Stimulated activated CD4-positive, alpha-beta T cell treated with anti-CD3 and anti-CD28 coated beads, TNF-alpha, amount 100 ng/mL, for 24 hours (primary cell): ENCODE measurements at places on chromosomes 7 and 10.

- no peak for DNase-seq
Measured at GRCh38 chr10:50416181-50416824, 165.0 kb upstream of the ASAH2 start.

GRCh38 chr10:97381626-97382025 is 19.5 kb downstream of the RRP12 start:
- DNase-seq, result no peak

DNA sequence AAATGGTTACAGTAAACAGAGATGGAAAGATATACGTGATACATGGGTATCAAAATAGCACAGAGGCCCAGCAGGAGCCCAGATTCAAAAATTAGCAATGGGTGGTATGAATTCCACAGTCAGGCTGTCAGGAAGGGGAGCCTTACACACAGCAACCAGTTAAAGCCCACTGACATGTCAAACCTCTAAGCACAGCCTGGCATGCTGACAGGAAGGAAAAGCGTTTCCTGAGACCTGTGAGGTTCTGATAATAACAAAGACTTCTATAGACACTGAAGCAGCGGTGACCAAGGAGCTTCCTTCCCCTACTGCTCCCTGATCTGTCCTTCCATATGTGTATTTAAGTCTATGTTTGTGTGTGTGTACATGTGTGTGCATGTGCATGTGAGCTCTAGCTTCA is 89.9 kb downstream of the PHYHIPL start:
- no peak for DNase-seq

- DNase-seq, result no peak
Measured at GRCh38 chr10:43691485-43691884, 42.8 kb upstream of the ZNF32 start.

DNA sequence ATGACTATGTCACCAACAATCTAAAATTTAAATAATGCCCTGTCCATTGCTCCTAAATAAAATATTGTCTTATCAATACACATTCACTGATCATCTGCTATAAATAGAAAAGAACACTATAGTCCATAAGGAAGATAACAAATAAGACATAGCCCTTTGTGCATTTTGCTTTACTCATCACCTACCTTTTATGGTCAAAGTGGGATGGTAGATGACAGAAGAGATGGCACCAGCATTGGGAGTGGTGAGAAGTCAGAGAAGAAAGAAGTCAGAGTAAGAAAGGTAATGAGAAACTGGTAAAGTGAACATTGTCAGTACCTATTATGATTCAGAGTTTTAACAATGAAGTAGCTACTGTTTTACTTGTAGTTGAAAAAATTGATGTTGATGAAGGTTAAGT is 31.1 kb downstream of the SEMA3E start:
- DNase-seq, result no peak

DNA sequence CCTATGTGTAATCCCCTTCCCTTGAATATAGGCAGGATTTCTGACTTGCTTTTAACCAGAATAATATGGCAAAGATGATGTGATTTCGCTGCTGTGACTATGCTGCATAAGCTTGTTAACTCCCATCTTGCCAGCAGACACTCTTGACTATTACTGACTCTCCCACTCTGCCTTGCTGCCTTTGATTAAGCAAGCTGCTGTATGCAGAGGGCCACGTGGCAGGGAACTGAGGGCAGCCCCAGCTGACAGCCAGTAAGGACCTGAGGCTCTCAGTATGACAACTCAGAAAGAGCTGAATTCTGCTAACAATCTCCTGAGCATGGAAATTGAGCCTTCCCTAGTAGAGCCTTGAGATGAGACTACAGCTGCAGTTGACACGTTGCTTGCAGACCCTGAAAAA is 279.4 kb upstream of the CACNA2D1 start:
- no peak for DNase-seq

GRCh38 chr10:72009425-72010081 is 45.4 kb downstream of the CHST3 start:
- no peak for DNase-seq

- DNase-seq, result no peak
Measured at GRCh38 chr10:118590334-118590733, 5.1 kb downstream of the PRLHR start.

- no peak for DNase-seq
Measured at GRCh38 chr10:132395704-132396493, 1.1 kb upstream of the PWWP2B start.

DNA sequence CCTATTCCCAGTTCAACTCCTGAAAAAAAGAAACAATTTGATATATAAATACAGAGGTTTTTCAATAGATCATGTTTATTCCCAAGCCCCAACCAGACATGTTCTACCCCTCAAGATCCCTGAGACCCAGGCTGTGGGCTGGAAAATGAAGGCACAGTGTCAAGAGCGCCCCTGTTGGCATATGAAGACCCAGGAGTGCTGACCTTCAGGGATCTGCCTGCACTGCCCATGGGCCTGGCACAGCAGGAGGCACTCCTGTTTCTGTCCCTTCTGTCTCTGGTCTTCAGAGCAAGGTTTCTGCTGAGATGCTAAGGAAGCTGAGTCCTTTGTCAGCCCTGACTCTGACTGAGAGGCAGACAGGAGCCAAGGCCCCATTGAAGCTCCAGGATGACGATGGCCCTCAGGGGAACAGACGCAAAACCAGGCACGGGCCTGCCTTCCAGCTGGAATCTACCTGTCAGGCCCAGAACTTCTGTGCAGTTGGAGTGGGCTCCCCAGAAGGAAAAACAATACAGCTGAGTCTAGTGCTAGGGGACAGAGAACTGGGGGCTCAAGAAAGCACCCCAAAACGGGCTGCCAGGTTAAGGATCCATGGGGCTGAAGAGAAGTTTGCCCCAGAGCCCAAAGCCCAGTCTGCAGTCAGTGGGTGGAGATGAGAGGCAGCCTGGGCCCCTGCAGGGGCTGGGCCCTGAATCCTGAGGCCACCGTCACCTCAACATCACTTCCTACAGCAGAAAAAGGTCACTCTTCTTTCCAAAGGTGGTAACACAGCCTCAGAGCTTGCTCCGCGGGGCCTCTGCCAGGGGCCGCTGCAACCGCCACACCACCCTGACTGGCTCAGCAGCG is 6.7 kb upstream of the AIFM2 start:
- no peak for DNase-seq

- no peak for DNase-seq
Measured at GRCh38 chr10:7312488-7312857, 98.4 kb downstream of the SFMBT2 start.

- no peak for DNase-seq
Measured at GRCh38 chr7:75796420-75796819, 17.2 kb downstream of the CCL24 start.

- DNase-seq, result no peak
Measured at GRCh38 chr10:21238717-21239116, 286.8 kb downstream of the SKIDA1 start.

DNA sequence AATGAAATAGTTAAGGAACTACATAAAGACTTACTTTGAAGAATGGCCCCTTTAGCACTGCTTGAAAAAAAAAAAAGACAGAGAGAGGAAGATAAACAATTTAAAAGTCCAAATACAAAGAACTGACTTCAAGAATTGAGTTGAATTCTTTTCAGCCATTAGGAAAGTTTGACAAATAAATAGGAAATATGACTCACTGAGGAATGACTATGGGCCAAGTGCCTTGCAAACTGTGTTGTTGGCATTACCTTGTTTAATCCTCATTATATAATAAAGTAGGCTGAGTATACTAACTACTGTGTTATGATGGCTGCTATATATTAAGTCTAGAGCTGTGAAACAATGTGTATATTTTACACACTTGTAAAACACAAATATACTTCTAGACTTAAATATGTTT is 151.1 kb downstream of the ELMO1 start:
- no peak for DNase-seq

DNA sequence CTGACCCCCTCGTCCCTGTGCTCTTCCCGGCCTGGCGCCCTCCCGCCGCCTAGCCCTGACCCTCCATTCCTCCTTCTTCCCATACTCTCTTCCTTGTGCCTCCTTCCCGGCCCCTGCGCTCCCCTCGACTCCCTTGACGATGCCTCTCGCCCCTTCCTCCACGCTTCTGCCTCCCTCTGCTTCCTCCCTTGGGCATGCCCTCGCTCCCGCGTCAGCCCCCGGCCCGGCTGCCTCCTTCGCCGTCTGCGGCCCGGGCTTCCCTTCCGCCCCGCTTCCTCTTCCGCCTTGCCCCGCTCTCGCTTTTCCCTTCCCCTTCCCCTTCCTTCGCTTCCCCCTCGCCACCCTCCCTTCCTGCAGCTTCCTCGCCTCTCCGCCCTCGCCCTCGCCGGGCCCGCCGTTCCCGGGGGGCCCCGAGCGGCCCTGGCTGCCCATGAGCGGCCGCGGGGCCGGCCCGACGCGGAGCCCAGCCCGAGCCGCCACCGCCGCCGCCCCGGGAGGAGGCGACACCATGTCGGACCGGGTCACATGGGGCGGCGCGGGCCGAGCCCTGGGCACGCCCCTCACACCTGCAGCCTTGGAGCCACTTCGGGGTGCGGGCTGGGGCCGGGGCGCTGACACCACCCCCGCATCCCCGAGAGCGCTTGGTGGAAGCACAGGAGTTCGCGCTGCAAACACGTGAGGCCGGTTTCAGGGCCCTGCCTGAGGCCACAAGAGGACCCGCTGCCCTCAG is at the start of gene FBXW4:
Gene FBXW4 (minus strand): TSS at position 497 of the 730 bp plus-strand sequence. CDS start 65 bp downstream, at position 432.
- peak; percentile 55 for DNase-seq

GRCh38 chr10:52785418-52785817 is 12.8 kb upstream of the MBL2 start:
- DNase-seq, result no peak

- DNase-seq, result no peak
Measured at GRCh38 chr10:125722811-125723210, 3.3 kb downstream of the EDRF1 start.

DNA sequence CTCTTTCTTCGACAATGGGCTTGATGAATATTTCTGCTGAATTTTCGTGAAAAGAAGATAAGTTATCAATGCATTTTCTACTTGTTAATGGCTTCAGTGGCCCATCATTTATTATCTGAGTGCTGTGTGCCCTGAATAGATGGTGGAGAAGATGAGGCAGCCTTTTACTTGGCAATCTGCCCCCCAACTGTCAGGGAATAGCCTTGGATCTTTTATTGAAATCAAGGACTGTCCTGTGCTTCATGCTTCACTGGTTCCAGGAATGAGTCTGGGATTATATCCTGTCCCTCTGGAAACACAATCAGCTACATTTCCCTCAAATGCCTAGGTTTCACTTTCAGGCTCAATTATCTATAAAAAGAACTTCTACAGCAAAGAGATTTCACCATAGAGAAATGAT is 75.9 kb upstream of the NXPH1 start:
- no peak for DNase-seq

DNA sequence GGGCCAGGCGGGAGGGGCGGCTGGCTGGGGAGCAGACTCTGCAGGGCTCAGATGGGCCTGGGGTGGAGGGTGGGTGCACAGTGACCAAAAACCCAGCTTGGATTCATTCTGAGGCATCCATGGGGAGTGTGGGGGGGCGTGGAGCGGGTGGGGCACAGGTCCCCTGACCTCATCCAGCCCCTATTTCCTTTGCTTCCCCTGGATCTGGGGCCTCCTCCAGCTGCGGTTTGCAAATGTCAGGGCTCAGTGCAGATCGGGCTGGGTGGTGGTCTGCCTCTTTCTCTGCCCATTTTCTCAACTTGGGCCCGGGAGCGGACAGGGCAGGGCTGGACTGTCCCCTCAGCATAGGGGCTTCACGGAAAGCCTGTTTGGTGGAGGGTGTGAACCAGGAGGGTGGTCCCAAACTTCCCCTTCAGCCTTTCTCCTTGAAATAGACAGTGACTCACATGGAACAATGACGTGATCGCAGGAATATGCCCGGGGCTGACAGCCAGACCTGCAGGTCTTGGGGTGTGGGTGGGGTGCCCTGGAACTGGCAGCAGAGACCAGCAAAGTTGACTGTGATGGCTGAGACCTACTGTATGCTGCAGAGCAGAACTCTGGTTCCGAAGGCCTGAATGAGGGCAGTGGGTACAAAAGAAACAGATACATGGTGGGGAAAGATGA is 72.9 kb upstream of the PODXL start:
- DNase-seq, result no peak

GRCh38 chr7:131688738-131689661 is 132.6 kb upstream of the PODXL start:
- DNase-seq, result peak; percentile 37

DNA sequence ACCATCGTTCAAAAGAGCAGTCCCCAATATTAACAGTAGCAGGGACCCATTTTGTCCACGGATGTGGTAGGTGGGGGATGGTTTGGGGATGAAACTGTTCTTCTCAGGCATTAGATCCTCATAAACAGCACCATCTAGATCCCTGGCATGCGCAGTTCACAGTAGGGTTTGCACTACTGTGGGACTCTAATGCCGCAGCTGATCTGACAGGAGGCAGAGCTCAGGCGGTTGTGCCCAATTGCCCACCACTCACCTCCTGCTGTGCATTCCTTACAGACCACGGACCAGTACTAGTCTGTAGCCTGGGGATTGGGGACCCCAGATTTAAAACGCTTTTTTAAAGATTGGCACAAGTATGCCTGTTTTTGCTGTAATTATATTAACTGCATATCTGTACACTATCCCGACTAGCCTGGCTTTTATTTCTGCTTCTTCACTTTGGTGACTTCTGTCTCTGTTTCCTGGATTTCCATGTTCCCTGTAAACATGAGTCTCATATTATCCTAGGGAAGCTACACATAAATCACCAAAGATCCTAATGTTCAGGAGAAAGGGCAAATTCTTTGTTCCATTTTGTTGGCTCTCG is 163.3 kb upstream of the AKR1E2 start:
- no peak for DNase-seq

GRCh38 chr10:58631715-58632114 is 119.0 kb downstream of the BICC1 start:
- no peak for DNase-seq

GRCh38 chr7:2644562-2645273 is 12.9 kb downstream of the TTYH3 start:
- no peak for DNase-seq

GRCh38 chr7:95800787-95801186 is 28.4 kb downstream of the DYNC1I1 start:
- no peak for DNase-seq

- DNase-seq, result no peak
Measured at GRCh38 chr7:102472126-102473041, 6.3 kb downstream of the POLR2J start.

GRCh38 chr7:35823440-35823839 is 22.6 kb downstream of the SEPTIN7 start:
- DNase-seq, result no peak

DNA sequence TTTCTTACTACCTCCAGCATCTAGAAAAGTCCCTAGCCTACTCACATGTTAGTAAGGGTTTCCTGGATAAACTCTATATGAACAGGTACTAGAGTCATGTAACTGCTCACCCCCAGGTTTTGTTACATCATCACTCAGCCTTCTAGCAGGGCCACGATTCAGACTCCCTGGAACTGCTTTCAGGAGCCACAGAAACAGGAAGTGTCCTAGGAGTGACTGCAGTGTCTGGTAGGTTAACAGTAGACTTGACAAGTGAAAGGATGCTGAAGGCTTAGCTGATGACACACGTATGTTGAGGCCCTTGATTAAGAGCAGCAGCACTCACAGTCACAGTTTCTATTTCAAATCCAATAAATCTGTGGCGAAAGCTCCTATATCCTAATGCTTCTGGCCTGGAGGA is 101.2 kb downstream of the DNMBP start:
- no peak for DNase-seq

DNA sequence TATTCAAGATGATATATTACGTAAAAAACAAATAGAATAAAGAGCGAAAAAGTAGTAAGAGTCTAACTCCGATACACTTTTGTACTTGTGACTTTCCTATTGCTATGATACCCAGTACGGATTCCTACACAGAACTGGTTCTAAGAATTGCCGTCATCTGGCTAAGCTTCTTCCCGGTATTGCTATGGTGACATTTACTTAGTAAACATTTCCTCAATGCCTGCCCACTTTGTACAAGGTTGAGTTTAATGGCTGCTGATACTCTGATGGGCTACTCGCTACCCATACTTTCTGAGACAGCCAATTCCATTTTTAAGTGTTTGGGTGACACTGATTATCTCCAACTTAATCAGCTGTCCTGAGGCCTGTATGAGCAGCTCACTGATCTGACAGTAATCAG is 55.6 kb downstream of the OSBPL3 start:
- DNase-seq, result no peak
